ENCODE measurements at places on chromosomes 6 and 20.
A peak's percentile ranks its signal among the peaks of the same experiment; 100 is the strongest.

- no peak for DNase-seq
Observed at GRCh38 chr6:135994857-135995544, 143.5 kb downstream of the PDE7B start.

DNA sequence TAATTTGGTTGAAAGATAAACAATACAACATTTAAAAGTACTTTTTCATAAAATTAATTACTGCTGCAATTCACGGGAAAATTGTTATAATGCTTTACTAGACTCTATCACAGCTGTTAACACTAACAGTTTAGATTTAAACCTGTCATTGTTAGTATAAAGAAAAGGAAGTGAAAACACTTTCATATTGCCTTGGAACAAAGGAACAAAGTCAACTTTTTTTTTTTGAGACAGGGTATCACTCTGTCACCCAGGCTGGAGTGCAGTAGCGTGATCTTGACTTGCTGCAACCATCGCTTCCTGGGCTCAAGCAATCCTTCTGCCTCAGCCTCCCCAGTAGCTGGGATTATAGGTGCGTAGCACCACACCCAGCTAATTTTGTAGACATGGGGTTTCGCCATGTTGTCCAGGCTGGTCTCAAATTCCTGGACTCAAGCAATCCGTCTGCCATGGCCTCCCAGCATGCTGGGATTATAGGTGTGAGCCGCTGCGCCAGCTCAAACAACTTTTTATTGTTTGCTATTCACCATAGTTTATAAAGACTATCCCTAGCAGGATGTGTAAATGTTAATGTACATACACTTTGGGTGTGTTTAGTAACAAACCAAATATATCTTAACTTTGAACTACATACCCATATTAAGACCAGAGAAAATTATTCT, 22.1 kb downstream of the SLC35A1 start:
- DNase-seq, result no peak

DNA sequence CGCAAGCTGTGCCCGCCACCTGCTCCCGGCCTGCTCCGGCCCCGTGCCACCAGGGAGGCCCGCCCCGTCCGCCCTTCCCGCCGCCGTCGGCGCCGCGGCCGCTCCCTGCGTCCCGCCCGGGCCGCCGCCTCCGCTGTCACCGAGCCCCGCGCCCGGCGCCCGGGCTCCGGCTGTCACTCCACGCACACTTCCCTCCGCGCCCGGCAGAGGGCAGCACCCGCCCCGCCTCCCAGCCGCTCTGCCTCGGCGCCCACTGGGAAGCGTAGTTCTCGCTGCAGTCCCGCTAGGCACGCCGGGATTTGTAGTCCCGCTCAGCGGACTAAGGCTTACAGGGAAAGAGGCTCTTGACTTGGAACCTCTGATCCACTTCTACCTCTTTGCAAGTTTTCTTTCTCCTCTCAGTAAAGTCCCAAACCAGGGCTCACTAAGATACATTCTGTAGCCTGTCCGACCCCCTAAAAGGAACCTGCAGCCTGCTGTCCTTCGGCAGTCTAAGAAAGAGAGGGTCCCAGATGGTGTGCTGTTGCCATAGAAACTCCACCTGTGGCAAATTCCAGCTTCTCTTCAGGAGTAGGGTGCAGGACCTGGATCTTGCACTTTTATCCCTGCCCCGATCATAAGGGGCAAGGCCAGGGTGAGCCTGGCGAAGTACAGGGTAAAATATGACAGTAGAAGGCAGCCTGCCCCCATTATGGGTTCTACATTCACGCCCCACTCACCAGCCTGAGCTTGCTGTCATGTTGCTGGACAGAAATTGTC, at the start of gene TFEB:
Gene TFEB (minus strand): TSS at position 182 of the 759 bp plus-strand sequence. CDS start 44,395 bp downstream, outside the sequence.
- peak; percentile 84 for DNase-seq

DNA sequence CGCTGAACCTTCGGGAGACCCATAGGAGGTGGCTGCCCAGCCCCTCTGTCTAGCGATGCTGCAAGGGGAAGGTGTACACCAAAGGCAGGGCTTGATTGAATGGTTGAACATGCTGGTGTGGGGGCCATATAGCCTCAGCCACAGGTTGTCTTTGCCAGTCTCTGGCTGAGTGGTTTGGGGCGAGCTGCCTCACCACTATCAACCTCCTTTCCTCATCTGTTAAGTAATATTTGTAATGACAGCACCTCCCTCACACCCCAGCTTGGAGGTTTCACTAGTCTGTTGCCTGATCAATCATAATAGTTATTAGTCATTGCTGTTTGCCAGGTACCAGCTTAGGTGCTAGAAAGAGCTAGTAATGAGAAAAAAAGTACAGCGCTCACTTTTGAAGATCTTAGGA, 11.8 kb upstream of the ZNF831 start:
- DNase-seq, result no peak

GRCh38 chr20:17189976-17190695, 36.7 kb upstream of the PCSK2 start:
- no peak for DNase-seq

GRCh38 chr6:15512126-15512525, 150.7 kb downstream of the DTNBP1 start:
- DNase-seq, result no peak

DNA sequence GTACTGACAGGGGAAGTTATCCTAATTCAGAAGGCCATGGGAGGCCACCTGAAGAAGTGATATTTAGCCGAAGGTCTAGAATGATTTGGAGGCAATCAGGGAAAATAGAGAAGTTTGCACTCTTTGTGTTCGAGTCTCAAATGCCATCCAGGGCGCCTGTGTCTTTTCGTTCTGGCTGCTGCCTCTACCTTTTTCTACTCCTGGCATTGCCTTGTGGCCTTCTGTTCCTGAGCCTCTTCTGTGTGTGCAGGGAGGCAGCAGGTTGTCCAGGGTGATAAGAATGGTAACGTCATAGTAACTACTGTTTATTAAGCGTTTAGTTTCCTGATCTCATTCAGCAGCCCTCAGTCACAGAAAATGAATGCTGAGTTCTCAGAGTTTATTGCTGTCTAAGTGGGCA, 252.1 kb downstream of the FARS2 start:
- DNase-seq, result no peak

- no peak for DNase-seq
Observed at GRCh38 chr6:148674306-148674705, 72.5 kb upstream of the UST start.

DNA sequence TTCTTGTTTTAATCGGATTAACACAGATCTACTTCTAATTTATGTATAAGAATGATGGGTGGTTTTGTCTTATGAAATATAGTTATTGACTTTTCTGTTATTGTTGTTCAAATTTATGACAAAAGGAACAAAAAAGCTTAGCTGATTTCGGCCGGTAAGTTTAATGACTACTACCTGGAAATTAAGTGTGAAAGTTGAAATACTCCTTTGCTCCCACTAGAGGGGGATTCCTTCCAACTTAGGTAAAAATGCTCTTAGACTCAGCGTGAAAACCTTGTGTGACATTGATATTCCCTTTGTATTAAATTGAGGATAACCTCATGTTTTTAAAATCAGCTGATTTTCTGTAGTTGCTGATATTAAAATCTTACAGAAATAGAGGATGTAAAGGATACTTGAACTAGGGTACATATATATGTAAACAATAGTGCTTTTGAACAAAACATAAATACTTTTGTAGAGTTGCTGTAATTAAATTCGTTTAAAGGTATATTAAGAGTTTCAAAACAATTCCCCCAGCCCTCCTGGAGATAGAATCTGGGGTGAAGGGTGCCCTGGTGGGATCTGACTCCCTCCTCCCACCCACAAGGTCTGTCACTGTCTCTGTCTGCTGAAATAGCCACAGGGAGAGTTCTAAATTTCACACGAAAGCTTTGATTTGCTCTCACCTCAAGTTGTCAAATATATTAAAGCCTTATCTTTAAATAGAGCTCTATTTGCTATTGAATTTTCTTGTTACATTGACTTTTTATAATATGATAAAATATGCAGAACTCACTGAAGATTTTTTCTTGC, 257.5 kb downstream of the ARID1B start:
- DNase-seq, result no peak

DNA sequence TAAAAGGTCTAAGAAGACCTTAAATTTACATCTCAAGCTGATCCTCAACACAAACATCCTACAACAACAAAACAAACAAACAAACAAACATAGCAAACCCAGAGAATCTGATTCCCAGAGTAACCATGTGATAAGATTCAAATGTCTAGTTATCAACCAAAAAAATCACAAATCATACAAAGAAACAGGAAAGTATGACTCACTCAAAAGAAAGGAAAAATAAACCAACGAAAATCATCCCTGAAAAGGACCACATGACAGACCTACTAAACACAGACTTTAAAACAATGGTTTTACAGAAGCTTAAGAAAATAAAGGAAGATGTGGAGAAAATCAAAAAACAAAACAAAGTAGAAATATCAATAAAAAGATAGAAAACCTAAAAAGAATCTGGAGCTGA, 18.1 kb downstream of the VNN1 start:
- no peak for DNase-seq

DNA sequence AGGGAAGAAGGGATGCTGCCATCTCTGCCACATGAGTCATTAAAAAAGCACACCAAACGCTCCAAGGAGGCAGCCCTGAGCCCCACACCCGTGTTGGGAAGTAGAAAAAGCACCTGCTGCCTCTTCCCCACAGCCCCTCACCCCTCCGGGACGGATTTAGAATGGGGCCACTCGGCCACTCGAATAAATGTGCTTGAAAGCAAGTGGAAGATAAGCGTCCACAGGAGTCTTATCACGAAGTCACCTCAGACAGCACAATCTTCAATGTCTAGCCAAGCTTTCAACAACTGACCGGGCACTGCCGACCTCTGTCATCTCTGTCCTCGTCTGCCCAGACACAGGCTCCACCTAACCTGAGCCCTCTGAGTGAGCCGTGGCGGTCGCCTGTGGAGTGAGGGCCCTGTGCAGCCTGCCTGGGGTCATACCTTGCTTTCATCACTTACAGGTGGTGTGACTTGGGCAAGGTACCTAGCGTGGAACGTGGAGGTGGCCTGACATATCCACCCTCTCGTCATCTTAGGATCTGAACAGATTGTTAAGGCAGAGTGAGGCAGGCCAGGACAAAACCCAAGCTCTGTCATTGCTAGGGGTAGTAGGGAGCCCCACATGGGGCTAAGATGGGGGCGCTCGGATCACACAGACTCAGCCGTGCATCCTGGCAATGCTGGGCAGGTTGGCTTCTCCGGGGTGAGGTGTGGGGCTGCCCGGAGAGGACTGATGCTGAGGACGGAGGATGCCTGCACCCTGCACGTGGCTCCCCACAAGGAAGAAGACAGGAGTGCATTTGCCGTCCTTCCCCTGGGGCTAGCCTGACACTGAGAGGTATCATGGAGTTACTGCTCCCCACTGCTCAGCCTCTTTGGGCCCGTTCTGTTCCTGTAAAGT, 34.8 kb downstream of the PSMG4 start:
- DNase-seq, result no peak

- peak; percentile 1 for DNase-seq
Observed at GRCh38 chr20:34112600-34113101, 608 bp upstream of the EIF2S2 start.

All from stimulated activated CD8-positive, alpha-beta memory T cell treated with anti-CD3 and anti-CD28 coated beads, Interleukin-7, amount 100 ng/mL, for 4 hours (primary cell).